ENCODE measurements at places on chromosomes 11 and 22.

DNA sequence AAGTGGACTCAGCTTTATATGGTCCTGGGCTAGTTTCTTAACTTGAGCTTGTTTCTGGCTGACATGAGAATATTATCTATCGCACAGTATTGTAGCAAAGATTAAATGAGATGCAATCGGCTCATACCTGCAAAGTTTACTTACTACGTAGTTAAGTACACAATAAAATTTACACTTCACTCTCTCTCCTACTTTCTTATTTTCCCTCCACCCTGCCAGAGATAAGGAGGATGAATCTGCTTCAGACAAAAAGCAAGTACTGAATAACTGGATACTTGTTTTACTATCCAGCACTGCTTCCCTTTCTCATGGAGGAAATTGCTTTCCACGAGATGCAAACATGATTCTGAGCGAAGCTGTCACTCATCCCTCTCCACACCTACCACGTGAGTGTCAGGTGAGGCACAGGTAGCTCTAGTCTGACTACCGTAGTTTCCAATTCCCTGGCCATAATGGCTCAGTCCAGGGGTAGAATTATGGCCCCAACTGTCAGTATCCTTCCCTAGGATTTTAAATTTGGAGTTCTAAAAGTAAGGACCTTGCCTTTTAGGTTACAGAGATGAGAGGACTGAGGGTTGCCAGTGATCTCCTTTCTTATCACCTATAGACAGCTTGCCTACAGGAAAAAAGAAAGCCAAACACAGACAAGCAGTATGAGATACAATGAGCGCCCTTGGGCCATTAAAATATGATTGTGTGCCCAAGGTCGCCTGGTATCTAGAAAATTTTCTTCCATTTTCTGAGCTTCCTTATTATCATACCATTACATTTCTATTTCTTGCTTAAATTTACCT lies 39.8 kb downstream of the GAB2 start:
- no peak for DNase-seq

- no peak for DNase-seq
These were observed 134.4 kb upstream of the SORL1-AS1 start for GRCh38 chr11:121587182-121587581.

DNA sequence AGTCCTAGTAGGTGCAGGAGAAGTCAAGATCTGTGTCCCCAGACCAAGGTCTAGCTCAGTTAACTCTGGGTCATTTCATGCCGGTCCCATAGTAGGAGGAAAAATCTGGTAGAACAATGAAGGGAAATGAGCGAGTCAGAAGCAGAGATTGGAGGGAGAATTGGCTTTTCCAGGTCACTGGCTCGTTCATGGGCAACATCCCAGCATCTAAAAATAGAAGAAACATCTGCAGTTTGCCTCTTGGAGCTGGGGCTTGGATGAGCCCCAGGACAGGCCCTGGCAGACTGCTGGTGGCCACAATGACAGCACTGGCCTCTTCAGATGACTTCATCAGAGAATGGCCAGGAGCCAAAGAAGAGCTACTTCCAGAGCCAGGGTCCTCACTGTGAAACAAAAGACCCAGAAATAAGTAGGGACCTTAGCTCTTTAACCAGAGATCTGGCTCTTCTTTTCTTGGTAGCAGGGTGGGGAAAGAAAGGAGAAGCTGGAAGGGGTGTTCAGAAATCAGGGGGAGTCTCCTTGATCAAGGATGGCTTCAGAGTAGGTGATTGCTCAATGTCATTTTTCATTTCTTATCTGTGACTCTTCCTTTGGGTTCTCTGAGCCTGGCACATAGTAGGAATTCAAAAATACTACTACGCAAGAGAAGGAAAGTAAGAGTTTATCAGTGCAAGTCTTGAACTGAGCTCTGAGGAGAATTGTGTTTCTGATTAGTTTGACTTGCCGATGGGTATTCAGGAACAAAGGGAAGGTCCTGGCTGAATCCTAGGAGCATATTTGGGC lies 102.6 kb downstream of the TMPRSS5 start:
- DNase-seq: no peak

- DNase-seq: no peak
These were observed 32.5 kb upstream of the FAT3 start for GRCh38 chr11:92192141-92192540.

DNA sequence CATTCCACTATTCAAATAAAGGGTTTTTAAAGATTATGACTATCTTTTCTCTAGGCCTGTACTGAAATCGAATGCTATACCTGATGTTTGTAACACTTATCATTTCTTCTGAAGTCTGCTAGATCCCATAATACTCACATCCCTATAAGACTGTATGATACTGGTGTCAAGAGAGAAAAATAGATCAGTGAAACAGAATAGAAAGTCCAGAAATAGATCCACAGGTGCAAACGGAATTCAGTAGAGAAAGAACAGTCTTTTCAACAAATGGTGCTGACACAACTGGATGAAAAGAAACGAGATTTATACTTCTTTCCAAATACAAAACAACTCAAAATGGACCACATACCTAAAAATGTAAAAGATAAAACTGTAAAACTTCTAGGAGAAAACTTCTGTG lies 143.2 kb downstream of the APOL5 start:
- no peak for DNase-seq

- no peak for DNase-seq
These were observed 249.3 kb downstream of the DDX10 start for GRCh38 chr11:108914211-108914610.

DNA sequence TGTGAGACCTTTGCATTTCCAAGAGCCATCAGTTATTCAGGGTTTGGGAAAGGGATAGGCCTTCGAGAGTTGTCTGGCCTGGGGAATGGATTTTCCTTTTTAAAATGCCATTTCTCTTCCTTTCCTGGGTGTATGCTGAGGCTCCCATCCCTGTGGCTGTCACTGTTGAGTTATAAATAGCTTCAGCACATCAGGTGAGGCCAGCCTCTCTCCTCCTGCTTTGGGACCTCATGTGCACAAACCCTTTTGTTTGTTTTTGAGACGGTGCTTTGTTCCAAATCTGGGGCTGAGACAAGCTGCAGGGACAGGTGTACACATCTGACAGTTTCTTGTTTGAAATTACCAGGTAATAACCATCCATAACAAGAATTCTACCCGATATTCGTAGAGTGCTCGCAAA lies 1.3 kb downstream of the TEF start:
- no peak for DNase-seq

Data from activated naive CD4-positive, alpha-beta T cell treated with anti-CD3 and anti-CD28 coated beads, Interleukin-2, amount 50 U/mL, for 72 hours (primary cell).